ENCODE measurements at places on chromosomes 7 and 10.
A peak's percentile ranks its signal among the peaks of the same experiment; 100 is the strongest.

DNA sequence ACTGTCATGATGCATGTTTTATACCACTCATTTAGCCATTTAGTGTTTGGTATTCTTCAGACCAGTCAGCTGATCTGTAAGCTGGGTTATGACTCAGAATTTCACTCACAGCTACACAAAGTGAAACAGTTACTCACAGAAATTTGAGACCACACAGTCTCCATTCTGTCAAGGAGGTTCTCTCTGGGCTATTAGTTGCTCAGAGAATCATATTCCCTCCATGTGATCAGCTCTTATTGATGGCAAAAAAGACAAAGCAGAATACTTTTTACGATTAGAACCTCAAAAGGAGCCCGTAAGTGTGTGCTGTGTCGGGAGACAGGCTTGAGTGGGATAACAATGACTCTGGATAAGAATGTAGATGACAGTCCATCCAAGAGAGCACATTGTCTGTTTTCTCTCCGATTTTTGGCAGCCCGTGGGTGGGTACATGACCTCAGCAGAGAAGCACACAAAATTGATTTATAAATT lies 277.6 kb upstream of the SORCS1 start:
- no peak for DNase-seq

DNA sequence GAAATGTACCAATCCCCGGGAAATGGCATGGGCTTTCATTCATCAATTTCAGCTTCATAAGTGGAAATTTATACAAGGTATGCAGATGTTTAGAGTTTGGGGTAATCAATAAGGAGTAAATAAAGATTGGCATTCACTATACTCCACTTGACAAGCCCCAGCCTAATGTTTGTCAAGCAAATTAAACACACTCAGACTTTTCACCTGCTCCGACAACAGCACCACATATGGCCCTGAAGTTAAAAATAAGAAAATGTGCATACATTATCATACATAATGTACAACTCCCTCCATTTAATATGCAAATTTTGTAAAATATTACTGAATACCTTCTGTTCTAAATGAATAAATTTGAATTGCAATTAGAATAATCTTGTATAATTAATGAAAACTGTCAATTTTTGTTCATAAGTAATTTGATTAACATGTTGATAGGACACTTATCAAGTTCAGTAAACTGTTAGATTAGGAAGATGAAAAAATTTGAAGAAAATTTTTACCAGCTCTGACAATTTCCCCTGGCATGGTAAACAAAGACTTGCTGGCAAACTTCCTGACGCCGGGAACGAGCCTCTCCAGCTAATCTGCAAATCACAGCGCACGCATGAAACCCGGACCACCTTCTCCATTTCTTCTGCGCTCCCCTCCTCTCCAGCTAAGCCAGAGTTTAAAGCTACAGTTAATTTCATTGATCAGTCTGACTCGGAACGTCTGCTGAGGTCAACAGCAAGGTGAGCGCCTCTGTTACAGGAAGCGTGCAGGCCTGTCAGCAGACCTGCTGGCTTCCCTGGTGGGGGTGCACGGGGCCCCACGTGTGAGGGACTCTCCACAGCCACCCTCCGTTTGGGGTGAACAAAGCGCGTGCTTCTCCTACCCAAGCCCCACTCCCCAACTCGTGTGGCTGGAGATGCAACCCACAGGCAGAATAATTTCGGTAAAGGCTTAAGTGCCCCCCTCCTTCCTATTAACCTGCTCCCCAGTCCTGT lies 70.7 kb downstream of the EBF3 start:
- DNase-seq, result no peak

GRCh38 chr10:112554263-112554662 lies 107.2 kb downstream of the VTI1A start:
- no peak for DNase-seq

DNA sequence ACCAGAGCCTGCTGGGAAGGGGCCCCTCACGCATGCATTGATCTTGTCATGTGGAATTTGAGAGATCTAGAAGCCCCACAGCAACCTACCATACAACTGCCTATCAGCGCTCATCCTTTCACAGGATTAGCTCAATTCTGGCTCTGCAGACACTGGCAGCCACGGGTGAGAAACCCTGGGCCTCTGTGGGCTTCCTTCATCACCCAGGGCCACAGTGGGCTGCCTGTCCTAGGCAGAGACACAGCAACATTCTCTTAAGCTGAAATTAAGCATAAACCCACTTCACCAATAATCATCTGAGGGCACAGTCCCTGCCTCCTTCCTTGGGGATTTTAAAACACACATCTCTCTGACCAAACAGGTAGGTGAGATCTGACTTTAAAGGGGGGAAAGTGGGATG lies 3.3 kb upstream of the PRSS2 start:
- no peak for DNase-seq

DNA sequence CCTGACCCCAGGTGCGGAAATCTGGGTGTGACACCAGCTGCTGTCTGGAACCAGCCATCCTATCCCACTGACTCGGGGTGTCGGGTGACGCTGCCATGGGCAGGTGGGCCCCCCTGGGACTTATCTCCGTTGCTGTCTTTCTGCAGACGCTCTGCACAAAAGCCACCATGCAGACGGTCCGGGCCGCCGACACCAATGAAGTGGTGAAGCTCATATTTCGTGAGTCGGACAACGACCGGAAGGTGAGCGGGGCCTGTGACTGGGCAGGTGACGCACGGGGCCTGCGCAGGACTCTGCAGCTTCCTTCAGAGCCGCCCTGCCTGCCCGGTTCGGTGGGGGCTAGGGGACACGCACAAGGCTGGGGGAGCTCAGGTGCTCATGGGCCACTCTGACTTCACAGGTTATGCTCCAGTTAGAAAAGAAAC lies 36.6 kb downstream of the NKX6-2 start:
- no peak for DNase-seq

DNA sequence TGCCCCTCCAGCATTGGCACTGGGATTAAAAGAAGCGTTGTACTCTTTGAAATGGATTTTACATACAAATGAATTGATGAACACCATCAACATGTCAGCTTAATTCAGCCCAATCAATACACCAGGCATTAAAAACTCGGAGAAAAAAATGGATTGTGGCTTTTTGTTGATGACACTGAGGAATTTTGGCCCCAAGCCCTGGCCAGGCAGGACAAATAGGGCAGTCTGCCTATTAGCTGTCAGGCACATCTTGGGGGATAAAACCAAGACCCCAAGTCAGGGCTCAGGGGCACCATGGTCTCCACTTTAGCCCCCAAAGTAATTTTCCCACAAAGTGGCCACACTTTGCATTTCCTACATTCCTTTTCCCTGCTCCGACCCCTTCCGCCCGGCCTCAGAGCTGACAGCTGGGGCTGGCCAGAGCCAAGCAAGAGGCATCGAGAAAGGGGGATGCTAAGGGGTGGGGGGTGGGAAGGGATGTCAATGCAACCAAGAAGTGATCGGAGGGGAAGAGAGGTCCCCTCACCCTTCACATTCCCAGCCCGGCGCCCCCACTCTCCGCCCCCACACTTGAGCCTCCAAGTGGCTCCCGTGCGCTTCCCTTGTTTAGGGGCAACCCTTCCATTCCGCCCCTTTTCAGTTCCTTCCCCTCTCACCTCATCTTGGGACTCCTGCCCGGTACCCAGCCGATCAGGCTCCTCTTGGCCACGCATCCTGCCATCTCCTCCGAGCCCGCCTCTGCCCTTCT lies 711 bp downstream of the HIP1 start:
- no peak for DNase-seq

- DNase-seq, result peak; percentile 62
These were observed 10.9 kb downstream of the C10orf71 start for GRCh38 chr10:49309691-49310411.

GRCh38 chr10:96411716-96412320 lies 53.0 kb upstream of the OPALIN start:
- DNase-seq, result no peak

DNA sequence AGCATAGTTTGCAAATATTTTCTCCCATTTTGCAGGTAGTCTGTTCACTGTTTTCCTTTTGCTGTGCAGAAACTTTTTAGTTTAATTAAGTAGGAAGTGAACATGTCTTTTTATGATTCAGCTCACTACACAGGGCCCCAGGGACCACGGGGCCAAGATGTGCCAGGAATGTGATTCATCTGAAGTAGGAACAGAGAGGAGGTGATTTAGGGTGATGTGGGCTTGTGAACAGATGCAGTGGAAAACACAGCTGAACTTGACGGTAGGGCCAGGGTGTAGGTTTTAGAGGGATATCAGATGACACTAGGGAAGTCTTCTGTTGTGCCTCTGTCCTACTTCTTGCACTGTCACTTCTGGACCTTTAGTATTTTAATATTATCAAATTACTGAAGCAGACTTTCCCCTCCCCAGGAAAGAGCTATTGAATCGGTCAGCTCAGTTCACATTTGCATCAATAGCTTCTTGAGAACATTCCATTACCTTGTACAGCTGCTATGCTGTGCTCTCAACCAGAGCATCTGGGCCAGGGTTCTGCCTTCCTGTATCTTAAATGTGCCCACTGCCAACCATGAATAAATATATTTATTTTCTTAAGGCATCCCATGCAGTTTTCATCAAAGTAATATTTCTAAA lies 96.9 kb downstream of the OSBPL3 start:
- no peak for DNase-seq

DNA sequence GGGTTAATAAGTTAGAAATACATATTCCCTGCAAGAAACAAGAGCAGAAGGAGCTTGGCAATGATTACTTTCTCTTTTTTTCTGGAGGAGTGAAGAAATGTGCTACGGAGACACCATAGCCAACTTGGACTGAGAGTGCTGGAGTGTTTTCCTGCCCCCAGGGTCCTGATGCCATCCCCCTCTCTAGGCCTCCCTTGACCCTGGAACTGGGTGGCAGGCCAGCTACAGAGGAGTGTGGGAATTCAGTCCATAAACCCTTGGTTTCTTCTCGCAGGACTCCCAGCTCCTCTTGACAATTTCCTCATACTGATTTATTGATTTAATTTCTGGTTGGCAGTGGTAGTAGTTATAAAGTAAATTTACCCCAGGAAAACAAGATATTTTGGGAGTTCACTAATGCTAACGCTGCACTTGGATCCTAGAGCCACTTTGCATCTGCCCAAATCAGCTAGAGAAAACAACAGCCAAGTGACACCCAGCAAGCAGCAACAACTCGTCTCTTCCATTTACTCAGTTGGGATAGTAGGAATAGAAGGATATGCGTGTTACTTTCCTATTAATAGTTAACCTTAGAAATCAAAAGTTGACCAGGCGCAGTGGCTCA lies 76.4 kb upstream of the CELF2 start:
- no peak for DNase-seq

- DNase-seq, result no peak
These were observed 25.7 kb downstream of the PRKAG2 start for GRCh38 chr7:151851145-151851751.

- DNase-seq, result no peak
These were observed 15.2 kb upstream of the CELF2 start for GRCh38 chr10:11002485-11002884.

DNA sequence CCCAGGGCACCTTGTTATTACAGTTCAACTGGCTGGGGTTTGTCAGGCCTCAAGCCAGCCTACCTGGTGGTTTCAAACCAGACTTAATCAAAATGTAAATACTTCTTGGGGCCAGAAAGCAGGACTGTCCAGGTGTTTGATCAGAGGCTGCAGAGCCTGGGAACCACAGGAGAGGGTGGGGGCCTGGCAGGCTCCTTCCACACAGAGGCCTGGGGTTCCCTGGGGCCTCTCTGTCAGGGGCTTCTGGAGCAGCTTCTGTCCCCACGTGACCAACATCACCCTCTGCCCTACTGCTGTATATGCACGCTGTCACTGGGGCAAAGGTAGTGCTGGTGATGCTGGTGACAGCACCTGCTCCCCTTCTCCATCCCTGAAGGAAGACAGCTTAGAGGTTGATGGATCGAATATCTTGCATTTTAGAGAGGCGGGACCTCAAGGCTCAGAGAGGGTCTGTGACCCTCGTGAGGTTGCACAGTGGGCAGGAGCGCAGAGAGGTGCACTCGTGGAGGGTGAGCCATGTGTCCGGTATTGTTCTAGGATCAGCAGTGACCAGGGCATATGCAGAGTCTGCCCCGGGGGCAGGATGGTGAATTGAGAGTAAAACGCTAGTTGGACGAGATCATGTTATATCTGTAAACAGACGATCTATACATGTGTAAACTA lies 95.4 kb downstream of the GRK5 start:
- DNase-seq, result no peak

- no peak for DNase-seq
These were observed 56.0 kb downstream of the TACR2 start for GRCh38 chr10:69360485-69361302.

GRCh38 chr7:128055637-128056036 lies 24.4 kb upstream of the LRRC4 start:
- no peak for DNase-seq

- DNase-seq, result no peak
These were observed 92.3 kb upstream of the ELMO1 start for GRCh38 chr7:37540917-37541316.

- DNase-seq, result no peak
These were observed 11.7 kb upstream of the PWWP2B start for GRCh38 chr10:132385389-132385667.

DNA sequence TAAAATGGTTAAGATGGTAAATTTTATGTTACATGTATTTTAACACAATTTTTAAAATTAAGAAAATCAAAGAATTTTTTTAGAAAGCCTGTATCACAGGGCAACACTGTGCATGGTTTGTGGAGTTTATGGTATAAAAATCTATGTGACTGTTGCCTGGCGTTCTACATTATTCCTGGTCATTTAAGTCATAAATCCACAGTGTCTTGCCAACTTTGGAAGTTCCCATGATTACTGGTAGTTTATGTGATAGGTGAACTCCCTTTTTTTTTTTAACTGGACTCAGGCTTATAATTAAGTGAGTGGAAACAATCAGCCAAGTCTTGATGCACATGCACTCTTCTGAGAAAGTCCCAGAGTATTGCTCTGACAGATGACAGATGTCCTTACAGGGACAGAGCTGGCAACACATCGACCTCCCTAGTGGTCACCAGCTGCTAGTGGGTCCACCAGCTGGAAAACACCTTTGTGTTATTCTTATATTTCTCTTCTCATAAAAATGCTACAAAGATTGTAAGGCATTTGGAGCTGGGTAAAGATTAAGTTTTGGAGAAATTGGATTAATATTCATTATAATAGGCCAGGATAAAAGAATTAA lies 8.8 kb upstream of the STN1 start:
- DNase-seq, result no peak

GRCh38 chr7:11589251-11589650 lies 242.7 kb downstream of the THSD7A start:
- no peak for DNase-seq

Measured in activated effector memory CD4-positive, alpha-beta T cell treated with anti-CD3 and anti-CD28 coated beads, Interleukin-2, amount 50 U/mL, for 16 hours (primary cell).